Fibroblast of the aortic adventitia (primary cell): ENCODE measurements at places on chromosomes 11 and 22.

GRCh38 chr22:17867160-17867785, 93.0 kb upstream of the BID start:
- no peak for DNase-seq

- peak; percentile 21 for DNase-seq
Measured at GRCh38 chr11:107857550-107858216, 904 bp downstream of the SLC35F2 start.

DNA sequence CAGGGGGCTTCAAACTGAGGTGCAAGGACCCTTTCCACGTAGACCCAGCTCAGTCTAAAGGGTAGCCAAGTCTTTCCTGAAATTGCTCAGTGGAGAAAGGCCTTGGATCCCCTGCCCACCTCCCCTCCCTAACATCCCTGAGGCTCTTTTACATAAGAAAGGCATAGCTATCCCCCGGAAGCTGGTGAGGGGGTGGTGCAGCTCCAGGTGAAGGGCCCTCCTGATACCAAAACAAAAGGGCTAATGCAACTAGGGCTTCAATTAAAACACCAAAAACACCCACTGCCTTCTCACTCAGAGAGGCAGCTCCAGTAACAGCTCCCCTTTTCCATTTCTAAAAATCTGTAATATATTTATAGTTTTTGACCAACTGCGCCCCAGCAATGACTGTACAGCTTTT, 5.8 kb downstream of the SHANK2 start:
- no peak for DNase-seq

- no peak for DNase-seq
Measured at GRCh38 chr22:42902875-42903510, 45.9 kb upstream of the ARFGAP3 start.

GRCh38 chr11:64814712-64815187, 4.4 kb upstream of the MEN1 start:
- no peak for DNase-seq

DNA sequence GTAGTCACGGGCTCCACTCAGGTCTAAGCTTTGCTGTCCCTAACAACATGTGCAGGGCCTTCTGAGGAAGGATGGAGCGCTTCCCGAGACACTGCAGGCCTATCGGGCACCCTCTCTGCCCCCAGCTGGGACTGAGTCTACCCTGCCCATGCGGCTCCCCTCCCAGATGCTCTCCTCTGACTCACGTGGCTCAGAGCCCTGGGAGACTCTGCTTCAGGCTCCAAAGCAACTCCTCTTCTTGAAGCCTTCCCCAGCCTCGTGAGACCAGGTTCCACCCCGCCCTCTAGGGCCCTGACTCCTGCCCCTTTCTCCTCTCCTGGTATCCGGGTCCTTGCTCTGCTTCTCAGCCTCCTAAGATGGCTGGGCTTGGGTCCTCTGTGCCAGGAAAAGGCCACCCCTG, 28.4 kb upstream of the ARFGAP3 start:
- DNase-seq, result peak; percentile 13

- no peak for DNase-seq
Measured at GRCh38 chr11:90874281-90874680, 651.4 kb upstream of the CHORDC1 start.

GRCh38 chr11:110156503-110156902, 63.3 kb downstream of the ZC3H12C start:
- no peak for DNase-seq

DNA sequence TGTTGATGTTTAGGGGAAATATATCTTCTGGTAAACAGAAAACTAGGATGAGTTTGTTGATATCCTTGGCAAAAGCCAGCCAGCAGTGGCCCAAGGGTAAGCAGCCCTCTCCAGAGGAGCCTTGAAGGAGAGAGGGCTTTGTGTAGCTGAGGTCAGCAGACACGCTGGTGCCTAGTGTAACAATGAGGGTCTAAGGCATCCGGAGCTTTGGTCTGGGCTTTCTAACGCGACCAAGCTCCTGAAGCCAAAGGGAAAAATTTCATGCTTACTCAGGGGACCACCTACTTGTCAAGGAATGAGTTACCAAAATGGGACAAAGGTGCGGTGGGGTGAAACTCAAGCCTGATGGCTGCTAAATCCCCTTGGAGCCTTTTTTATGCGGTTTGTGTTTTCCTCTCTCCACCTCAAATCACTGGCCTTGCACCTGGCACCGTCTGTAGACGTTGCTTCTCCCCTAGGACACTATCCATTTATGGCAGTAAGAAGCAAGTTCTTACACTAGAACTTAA, 134.9 kb downstream of the DBX1 start:
- DNase-seq, result no peak

DNA sequence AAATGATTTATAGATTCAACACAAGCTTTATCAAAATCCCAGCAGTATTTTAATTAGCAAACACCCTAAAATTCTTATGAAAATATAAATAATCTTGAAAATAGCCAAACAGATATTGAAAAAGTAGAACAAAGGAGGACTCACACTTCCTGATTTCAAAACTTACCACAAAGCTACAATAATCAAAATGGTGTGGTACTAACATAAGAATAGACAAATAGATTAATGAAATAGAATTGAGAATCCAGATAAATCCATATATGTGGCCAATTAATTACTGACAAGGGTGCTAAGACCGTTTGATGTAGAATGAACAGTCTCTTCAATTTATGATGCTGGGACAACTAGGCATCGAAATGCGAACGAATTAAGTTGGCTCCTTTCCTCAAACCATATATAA, 49.6 kb upstream of the TEAD1 start:
- no peak for DNase-seq

DNA sequence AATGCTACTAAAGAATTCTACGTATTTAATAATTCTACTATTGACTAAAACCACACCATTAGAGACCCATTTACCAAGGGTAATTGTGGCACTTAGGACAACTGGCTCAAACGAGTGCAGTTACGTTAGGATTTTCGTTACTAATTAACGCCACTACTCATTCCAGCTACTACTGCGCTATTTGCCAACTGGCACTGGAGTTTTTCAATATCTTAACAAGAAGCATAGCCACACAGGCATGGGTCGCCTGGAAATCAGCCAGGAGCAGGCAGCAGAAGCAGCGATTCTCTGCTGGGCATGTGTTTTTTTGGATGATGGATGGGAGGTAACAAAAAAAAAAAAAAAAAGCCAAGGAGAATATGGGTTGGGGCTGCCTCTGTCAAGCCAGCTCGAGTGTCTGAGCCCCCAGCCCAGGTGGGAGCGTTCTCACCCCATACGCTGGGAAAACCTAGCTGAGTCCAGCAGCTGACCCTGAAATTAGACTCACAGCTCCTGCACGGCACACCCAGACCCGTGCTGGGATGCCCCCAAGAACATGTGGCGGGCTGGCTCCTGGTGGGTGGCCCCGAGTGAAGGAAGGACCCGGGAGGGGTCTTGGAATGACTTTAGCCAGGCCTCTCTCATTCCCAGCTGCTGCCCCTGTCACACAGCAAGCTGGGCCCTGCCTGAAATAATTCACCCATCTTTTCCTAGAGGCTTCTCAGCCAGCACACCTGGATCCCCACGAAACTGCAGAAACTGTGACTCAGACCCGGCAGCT, 214.0 kb downstream of the BRD1 start:
- no peak for DNase-seq

GRCh38 chr11:74072286-74072685, 63.4 kb upstream of the UCP3 start:
- DNase-seq, result no peak

DNA sequence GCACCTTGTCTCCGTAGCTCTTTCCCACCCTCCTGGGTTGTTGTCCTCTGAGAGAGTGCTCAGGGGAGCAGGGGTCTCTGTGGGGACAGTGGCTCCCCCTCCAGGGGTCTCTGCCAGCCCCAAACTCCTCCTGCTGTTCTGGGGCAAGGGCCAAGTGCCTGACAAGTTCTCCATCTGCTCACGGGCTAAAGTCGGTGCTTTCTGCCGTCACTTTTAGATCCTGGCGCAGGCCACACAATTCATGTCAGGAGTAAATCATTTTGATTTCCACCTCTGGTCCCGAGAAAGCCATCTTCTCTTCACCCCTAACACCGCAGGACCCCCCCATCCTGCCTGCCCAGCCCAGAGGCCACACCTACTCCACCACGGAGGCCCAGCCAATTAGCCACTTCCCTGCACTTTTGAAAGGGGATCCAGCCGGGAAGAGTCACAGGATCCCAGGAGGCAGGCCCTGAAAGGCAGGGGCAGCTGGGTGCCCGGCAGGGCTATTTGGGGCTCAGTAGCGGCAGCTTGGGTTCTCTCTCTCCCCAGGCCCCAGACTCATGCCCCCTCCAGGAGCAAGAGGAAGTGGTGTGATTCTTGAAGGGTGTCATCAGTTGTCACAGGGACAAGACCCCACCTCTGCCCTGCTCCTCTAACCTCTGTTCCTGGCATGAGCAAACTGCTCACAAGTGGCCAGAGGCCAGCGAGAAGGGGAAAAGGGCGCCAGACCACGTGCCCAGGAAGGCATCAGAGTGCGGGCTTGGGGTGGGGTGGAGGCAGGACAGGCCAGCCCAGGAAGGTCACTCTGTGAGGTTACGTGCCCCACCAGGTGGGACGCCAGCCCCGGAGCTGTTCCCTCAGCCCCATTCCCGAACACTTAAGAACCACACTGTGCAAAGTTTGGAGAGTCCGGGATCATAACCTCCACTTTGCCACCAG, 1.3 kb downstream of the MACROD1 start:
- DNase-seq, result no peak

DNA sequence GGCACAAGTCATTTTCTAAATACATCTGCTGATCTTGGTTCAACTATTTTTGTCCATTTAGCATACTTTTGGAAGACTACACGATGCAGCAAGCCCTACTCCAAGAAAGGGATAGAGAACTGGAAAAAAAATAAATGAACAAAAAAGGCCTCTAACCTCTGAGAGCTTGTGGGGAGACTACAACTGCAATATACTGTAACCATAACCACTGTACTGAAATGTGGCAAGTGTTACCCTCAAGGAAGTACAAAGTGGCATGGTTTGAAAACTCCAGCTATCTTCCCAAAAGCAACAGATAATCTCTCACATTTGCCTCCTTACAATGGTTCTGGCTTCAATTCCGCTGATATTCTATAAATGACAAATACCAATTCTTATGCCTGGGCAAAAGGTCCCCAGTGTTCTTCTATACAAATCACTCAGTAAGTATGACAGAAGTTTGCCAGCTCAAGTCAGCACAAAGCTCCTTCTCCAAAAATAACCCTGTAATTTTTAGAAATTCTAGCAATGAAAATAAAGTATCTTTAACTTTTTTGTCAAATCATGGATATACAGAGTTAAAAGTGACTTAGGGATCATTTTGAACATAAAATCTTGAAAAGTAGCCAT, 22.9 kb downstream of the AMBRA1 start:
- DNase-seq, result no peak

DNA sequence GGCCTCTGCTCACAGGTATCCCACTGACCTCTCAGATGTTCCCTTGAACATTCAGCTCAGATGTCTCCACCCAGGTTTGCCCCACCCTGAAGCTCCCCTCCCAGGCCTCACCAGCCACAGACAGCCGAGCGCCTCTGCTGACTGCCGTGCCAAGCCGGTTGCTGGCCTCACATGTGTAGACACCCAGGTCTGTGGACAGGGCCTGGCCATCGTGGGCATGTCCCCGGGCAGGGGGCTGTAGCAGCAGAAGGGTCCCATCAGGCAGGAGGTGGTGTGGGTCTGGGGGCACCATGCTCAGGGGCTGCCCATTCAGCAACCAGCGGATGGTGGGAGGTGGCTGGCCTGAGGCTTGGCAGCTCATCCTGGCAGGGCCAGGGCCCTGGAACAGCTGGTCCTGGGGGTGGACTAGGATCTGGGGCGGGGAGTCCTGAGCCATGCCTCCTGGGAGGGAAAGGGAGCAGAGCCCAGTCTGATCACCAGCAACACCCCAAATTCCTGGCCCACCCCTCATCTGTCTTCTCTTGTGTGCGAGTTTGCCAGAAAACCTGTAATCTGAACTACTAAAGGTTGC, 759 bp downstream of the ROBO4 start:
- DNase-seq, result peak; percentile 90

GRCh38 chr11:130301002-130301401, 13.7 kb downstream of the ZBTB44 start:
- DNase-seq, result no peak

DNA sequence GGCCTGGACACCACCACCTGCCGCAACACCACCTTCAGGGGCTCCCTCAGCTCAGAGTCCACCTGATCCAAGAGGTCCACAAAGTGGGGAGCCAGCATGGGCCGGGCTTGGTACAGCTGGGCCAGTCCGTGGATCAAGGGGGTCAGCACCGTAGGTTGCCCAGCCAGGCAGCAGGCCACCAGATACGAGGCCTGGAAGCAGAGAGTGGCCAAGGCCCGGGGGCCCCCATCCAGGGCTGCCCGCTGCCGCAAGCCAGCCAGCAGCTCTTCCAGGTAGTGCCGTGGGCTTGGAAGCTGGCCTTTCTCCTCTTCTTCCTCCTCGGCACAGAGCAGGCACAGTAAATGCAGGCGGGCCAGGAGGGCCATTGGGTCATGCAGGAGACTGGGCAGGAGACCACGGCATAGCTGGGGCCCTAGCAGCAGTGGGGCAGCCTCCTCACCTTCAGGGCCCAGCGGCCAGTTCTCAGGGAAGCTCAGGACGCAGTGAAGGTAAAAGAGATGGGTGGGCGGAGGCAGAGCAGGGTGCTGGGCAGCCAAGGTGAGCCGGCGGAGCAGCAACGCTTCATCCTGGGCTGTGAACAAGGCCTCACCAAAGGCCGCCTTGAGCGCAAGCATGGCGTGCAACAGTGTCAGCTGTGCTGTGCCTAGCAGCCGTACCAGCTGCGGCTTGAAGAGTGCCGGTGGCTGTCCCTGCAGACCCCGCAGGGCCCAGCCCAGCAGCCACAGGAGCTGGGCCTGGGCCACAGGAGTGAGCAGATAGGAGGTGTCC, 1.7 kb downstream of the AP5B1 start:
- no peak for DNase-seq

GRCh38 chr11:106424111-106424510, 346.6 kb downstream of the AASDHPPT start:
- peak; percentile 80 for DNase-seq

DNA sequence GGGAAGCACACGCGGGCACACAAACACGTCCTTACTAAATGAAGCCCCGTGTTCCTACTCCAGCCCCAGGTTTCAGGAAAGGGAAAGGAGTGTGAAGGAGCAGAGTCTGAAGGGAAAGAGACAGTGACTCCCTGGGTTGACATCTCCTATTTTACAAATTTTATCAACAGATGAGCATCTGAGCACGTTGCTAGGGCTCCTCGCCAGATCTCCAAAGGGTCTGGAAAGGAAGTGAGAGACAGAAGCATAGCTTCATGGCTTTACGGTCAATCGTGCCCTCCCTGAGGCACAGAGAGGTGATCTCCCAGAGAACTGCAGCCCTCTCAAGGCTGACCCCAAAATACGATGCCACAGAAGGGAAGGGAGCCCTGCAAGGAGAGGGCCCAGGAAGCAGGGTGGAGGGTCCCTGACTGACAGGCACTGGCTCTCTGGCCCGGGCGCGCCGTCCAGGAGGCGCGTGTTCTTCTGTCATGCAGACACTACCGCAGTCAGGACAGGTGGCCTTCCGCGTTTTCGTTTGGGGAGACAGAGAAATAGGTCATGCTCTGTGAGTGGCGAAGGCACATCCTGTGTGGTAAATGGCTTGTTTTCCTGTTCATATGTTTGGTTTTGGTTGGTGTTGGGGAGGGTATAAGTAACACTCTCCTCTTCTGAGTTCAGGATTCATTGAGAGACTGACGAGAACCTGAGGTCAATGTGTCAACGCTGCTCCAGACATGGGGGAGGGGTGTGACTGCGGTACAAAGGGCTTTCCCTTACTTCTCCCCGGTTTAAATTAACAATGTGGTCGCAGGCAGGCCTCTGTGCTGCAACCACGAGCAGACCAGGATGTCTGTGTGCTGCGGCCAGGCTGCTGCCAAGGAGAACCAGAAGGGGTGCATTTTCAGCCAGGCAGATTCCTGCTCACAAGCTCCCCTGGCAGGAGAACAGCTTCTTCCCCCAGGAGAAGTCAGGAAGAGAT, 813.3 kb downstream of the OPCML start:
- no peak for DNase-seq

- no peak for DNase-seq
Measured at GRCh38 chr11:28038775-28039174, 69.2 kb downstream of the KIF18A start.
